CD4-positive, alpha-beta T cell treated with Interleukin-21 for 1 hour (primary cell): ENCODE measurements at places on chromosomes 16 and 17.

GRCh38 chr17:42541041-42541833 is 5.2 kb downstream of the NAGLU start:
- no peak for DNase-seq

GRCh38 chr17:76920364-76921139 is 52.3 kb downstream of the MGAT5B start:
- DNase-seq, result no peak

- DNase-seq, result no peak
Observed at GRCh38 chr16:48317614-48318315, 67.4 kb downstream of the SIAH1 start.

- no peak for DNase-seq
Observed at GRCh38 chr17:62870030-62870541, 62.0 kb upstream of the MARCHF10 start.

DNA sequence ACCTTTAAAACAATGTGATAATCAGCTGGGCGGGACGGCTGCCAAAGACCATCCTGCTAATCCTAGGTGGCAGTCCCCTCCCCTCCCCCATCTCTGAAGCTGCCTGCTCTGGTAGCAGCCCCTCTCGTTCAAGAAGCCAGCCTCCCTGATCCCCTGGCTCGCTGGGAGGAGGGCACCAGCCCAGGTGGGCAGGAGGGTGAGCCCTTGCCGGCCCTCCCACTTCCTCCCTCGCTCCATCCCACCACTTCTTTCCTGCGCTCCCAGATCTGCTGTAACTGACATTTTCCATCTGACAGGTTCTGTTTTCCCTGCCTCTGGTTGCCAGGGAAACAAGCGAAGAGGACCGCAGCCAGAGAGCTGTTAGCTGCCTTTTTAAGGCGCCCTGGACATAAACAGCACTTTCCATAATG is 155.7 kb upstream of the TNRC6C start:
- no peak for DNase-seq

- DNase-seq, result no peak
Observed at GRCh38 chr17:17057057-17057551, 14.8 kb downstream of the MPRIP start.

- DNase-seq, result no peak
Observed at GRCh38 chr16:47855431-47855830, 300.4 kb downstream of the ABCC12 start.

DNA sequence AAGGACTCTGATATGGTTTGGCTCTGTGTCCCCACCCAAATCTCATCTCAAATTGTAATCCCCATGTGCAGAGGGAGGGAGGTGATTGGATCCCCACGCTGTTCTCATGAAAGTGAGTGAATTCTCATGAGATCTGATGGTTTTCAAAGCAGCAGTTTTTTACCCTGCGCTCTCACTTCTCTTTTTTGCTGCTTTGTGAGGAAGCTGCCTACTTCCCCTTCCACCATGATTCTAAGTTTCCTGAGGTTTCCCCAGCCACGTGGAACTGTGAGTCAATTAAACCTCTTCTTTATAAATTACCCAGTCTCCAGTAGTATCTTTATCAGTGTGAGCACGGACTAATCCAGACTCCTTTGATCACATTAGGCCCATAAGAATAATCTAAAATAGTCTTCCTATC is 719.7 kb upstream of the CDH8 start:
- DNase-seq, result no peak

- no peak for DNase-seq
Observed at GRCh38 chr16:78607465-78607864, 508.0 kb downstream of the WWOX start.

GRCh38 chr17:32445074-32445415 is 735 bp downstream of the PSMD11 start:
- DNase-seq, result peak; percentile 15

GRCh38 chr16:27892879-27893278 is 170.6 kb downstream of the GSG1L start:
- no peak for DNase-seq

- no peak for DNase-seq
Observed at GRCh38 chr17:82883419-82884031, 43.7 kb upstream of the ZNF750 start.

GRCh38 chr16:13885700-13886099 is 34.3 kb upstream of the ERCC4 start:
- no peak for DNase-seq

DNA sequence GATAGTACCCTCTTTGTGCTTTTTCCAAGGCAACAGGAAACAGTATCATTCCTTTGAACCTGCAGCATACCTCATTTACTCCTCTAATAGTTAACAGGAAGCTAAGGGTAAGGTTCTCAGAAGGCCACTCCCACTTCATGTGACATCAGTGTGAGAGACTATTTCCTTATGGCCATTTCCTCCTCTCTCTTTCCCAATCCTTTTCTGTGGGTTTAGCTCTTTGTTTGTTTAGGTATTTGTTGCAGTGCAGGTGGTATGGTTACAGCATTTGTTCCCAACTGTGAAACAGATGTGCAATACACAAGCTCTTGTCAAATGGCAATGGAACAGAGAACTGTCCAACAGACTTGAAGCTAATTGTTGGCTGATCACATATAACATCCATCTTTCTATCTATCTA is 14.7 kb downstream of the TMC5 start:
- DNase-seq, result no peak

DNA sequence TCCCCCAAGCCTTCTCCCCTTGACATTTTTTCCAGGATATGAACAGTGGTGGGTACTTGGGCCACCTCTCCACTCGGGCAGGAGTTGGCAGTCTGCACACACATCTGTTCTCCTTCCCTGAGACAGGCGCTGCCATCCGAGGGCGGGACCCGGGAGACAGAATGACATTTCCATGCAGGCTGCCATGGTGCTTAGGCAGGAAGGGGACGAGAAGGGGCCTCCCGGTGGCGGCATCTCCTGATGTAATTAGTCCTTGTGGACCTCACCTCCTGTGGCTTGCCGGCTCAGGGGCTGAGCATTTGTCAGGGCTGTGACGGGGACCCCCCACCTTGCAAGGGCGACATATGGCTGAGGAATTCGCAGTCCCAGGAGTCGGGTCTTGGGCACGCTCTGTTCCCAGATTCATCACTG is 197.2 kb downstream of the FOXL1 start:
- DNase-seq, result no peak

DNA sequence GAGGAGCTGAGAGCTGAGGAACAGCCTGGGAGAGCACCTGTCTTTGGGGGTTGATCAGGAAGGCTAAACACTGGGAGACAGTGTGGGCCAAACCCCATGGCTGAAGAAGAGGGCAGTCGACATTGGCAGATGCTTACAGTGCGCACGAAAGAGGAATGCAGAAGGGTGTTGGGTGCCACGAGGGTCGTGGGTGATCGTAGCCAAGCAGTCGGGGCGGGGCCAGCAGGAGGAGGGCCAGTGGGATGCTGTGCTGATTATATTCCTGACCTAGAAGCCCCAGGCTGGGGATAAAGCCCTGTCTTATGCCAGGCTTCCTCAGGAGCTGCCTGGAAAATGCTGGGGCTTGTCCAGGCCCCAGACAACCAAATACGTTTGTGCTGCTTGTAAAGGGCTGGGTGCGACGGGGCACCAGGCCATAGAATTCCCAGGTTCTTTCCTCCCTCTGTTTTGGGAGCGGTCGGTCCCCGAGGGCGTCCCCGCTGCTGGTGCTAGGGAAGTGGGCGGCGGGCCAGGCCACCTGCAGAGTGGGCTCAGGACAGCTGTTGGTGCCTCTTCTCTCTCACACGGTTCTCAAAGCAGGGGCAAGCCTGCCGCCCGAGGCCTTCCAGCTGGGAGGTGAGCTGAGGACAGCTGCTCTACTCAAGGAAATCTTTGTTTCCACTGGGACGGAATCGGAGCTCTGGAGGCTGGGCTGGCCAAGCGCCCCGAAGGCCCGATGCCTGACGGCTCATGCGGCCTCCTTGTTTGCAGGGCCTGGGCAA is 10.0 kb downstream of the C1QTNF1 start:
- DNase-seq, result no peak

- no peak for DNase-seq
Observed at GRCh38 chr16:57944970-57945739, 25.8 kb downstream of the CNGB1 start.

- peak; percentile 82 for DNase-seq
Observed at GRCh38 chr17:74770498-74771318, 5.4 kb downstream of the NAT9 start.

DNA sequence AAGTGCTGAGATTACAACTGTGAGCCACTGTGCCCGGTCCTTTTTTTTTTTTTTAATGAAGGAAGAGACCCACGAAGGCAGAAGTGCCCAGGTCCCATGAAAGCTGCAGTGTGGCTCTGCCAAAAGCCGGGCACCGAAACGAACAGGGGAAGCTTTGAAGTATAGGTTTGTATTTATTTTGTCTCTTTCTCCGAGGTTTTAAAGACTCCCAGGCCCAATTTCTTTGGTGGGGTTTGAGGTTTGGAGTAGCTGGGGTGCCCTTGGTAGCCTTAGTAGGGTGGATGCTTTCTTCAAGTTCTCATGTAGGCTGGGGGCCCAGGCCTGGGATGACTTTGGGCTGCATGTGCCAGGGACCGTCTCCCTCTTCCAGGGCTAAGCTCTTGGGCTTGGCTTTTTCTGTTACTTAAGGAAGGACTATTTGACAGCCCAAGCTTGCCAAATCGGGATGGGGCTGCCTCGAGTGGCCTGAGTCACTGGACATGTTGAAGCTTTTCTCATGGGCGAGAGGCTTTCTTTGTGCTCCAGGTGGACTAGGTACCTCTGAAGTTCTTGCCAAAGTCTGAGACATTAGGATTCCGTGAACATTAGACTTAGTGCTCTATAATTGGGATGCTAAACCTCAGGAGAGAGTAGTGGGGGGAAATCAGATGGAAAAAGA is 66.3 kb downstream of the WIPI1 start:
- DNase-seq, result no peak

DNA sequence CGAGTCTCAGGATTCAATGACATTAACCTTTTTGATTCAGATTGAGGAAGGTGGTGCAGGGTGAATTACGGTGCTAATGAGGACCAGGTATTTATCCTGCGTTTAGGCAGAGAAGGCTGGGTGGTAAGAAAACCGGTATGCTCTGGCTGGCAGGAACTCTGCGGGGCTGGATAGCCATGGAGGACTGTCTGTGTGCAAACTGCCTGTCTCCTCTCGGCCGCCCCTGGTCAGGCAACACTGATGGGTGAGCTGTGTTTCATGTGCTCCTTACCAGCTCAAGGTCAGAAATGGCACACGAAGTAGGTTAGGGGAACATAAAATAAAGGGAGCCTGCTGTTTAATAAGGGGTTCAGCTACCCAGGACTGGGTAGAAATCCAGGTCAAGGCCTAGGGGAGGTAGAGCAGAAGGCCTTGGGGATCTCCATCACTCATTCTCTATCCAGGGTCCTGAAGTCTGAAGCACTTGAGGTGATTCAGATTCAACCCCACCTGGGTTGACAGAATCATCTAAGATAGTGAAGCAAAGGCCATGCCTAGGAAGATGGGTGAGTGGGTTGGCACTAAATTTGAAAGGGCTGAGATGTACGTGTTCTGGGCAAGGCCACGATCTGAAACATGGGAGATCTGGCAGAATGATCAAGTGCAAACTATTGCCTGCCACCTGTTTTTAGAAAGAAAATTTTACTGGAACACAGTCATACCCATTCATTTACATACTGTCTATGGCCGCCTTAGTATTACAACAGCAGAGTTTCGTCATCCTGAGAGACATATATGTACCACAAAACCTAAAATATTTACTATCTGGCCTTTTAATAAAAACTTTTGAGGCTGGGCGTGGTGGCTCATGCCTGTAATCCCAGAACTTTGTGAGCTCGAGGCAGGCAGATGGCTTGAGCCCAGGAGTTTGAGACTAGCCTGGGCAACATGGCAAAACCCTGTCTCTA is 292.5 kb downstream of the XYLT1 start:
- no peak for DNase-seq

GRCh38 chr17:62780951-62781350 is 27.2 kb downstream of the MARCHF10 start:
- DNase-seq, result no peak

- DNase-seq, result no peak
Observed at GRCh38 chr16:2482708-2483534, 8.0 kb downstream of the TBC1D24 start.

GRCh38 chr17:58318065-58318481 is 10.5 kb downstream of the TSPOAP1 start:
- DNase-seq, result no peak

DNA sequence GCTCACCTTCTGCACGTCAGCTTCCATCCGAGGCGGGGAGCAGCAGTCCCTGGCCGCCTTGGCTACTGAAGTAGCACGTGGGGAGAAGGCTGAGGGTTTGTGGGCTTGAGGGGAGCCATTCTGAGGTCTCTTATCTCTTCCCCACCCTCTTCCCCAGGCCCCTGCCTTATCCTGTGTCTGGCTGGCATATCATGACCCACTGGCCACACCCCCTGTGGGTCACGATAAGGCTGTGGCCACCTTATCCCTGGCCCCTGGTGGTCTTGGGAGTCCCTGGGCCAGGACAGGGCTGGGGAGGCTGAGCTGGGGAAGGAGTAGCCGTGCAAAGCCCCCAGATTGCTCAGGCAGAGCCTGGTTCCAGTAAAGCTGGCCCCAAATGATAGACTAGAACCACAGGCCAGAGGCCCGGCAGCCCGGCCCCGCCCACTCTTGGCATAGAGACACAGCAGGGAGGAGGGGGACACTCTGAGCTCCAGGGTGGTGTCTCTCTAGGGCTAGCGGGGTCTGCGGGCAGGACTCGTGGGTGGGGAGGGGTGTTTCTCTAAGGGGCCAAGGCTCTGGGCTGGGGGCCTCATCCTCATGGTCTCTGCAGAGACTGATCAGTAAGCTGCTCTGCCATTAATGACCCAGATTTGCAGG is 7.6 kb downstream of the SPNS2 start:
- no peak for DNase-seq
